ENCODE measurements at places on chromosomes 1 and 21. TPM values are rescaled to one million over a fixed set of nuclear protein-coding genes. Genes with fewer than 3 reads are reported as not detected.

GCSAML gene
- not detected for total RNA-seq

KRTAP21-2 gene
- total RNA-seq: not detected

FAAH gene
- total RNA-seq: 1.6 TPM

PROK1 gene
- total RNA-seq: not detected

C1orf53 gene
- total RNA-seq: 2.4 TPM

GREM2 gene
- total RNA-seq: 0.59 TPM

PAX7 gene
- not detected for total RNA-seq

SYNC gene
- 61.5 TPM for total RNA-seq

TMCO4 gene
- 5.0 TPM for total RNA-seq

TMEM82 gene
- not detected for total RNA-seq

FBLIM1 gene
- total RNA-seq: 141 TPM
